ENCODE measurements at places on chromosomes 4 and X.

GRCh38 chr4:146059865-146060264, 115.7 kb upstream of the LSM6 start:
- no peak for DNase-seq

DNA sequence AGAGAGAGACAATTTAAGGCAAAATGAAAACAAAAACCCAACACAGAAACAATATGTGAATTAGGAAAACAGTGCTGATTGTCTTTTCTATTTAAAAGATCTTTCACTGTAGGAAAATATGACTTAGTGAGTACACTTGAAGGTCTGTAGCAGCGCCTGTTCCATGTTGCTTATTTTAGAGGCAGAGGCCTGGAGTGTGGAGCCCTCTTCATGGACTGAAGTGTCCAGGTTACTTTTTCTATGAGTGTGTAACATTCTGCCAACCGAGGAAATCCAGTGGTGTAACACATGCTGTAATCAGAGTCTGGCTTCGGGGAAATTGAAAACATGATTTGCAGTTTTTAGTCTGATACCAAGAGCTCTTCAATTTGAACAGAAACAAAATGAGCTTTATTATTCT, 64.0 kb upstream of the GPRIN3 start:
- DNase-seq: no peak

GRCh38 chr4:47473141-47473750, 9.7 kb upstream of the COMMD8 start:
- no peak for DNase-seq

DNA sequence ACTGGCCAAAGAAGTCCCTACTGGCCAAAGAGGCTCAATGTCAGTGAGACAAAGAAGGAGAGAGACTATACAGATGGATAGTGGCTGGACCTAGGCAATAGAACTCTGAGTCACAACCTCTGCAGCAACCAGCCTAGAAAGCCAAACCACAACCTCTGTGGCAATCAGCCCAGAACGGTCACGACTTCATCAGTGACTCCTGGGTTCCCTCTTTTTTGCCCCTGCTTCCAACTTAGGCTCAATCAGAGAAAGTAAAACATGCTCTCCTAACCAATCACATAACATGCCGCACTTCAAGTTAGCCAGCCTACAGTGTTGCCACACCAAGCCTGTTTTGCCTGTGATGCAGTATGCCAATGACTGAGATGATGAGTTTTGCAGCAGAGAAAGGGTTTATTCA, 203.4 kb downstream of the ANAPC10 start:
- DNase-seq: no peak

DNA sequence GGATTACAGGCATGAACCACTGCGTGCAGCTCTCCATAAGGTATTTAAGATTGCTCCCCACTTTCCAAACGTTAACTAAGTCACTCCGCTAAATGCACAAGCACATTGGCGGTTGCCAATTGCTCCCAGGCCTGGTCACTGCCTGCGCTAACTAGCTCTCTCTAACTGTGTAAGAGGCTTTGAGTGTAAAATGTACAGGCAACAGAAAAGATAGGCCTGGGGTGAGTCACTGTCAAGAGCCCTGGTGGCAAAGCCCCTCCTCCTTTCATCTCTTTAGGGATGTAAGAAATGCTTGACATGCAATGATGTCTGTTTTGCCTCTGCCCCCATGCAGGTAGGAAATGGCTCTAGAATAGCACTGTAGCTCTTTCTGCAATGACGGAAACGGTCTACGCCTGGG, 329.7 kb upstream of the GATB start:
- DNase-seq: no peak

DNA sequence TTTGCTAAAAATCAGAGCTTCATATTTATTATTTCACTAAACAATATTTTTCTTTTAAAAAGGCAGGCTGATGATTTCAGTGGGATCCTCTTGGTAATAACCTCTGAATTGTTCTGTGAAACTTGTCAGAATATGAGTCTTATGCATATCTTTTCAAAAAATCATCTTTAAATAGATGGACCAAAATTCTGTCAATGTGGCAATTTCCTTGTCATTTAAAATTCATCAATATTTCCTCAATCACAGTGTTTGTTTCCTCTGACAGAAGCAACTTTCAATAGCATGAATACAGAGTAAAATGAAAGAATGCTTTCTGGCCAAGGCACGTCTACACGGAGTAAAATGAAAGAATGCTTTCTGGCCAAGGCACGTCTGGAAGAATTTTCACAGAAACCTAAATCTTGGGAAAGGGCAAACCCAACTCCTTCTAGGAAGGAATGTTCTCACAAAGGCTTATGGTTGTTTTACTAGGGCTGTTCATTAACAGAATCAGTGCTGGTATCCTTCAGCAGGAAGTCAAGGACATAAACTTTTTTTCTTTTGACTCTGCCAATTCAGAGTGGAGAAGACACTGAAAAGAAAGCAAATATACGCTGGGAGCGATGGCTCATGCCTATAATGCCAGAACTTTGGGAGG, 99.0 kb upstream of the GPR34 start:
- DNase-seq: no peak

GRCh38 chrX:21639775-21640174, 18.4 kb downstream of the KLHL34 start:
- no peak for DNase-seq

DNA sequence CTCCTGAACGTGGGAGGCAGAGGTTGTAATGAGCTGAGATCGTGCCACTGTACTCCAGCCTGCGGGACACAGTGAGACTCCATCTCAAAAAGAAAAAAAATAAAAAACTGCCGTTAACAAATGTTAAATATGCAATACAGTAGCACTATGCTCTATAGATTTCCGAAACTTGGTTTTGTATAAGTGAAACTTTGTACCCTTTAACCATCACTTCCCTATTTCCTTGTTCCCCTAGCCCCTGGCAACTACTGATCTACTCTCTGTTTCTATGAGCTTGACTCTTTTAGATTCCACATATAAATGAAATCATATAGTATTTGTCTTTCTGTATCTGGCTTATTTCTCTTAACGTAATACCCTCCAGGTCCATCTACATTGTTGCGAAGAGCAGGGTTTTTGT, 74.1 kb downstream of the TAB3 start:
- DNase-seq: no peak

DNA sequence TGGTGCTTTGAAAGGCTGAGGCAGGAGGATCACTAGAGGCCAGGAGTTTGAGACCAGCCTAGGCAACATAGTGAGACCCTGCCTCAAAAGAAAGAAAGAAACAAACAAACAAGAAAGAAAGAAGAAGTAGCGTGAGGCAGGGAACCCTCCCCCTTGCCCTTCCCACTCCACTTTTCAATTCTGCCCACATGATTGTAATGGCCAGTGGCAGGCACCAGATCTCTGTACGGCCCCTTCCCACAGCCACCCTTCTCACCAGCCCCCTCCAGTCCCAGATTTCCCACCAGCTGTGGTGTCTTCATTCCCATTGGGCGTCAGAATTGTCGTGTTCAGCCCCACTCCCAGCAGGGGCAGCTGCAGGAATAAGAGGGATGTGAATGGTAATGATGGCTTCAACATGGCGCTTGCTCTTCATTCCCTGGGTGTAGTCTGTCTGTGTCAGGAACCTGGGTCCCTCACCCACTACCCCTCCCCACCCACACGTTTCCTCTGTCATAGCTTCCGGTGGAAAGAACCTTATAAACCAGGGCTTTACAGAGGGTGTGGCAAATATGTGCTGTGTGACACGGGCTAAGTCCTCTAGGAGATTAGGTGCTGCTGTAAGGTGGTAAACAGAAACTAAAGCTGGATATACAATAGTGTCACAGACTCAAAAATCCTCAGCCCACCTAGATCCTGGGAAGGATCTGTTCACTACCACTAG, at the start of gene IL2RG:
Gene IL2RG, minus strand, starts transcription at position 437 of the 703 bp plus-strand sequence. Its CDS starts 38 bp downstream, at position 399.
- DNase-seq: no peak

GRCh38 chr4:123701131-123701575, 304.6 kb downstream of the SPRY1 start:
- DNase-seq: no peak

GRCh38 chrX:23338334-23338733, 3.7 kb downstream of the PTCHD1 start:
- DNase-seq: no peak

DNA sequence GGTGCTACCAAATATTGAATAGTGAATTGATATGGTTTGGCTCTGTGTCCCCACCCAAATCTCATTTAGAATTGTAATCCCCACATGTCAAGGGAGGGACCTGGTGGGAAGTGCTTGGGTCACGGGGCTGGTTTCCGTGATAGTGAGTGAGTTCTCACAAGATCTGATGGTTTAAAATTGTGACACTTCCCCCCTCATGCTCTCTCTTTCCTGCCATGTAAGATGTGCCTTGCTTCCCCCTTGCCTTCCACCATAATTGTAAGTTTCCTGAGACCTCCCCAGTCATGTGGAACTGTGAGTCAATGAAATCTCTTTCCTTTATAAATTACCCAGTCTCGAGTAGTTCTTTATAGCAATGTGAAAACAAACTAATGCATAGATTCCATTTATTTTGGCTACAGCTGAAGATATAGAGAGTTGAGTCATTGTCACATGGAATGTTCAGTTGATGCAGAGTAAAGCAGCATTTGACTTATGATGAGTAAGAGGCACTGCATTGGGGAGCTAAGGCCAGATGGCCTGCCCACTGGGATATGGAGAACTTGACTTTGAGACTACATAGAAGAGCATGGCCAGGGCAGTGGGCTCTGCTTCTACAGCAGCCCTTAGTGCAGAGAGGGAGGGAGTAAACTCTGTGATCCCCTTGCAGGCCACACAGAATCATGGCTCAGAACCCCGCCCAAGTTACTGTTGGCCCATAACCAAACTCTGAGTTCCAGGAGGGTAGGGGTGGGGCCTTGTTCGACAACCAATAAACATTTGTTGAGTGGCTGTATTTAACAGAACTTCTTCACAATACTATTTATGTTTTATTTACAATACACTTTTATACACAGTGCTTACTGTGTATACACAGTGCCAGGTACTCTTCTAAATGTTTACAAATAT, 34.2 kb downstream of the RAI2 start:
- DNase-seq: no peak

GRCh38 chrX:147565237-147565636, 346.5 kb upstream of the FMR1 start:
- DNase-seq: no peak

DNA sequence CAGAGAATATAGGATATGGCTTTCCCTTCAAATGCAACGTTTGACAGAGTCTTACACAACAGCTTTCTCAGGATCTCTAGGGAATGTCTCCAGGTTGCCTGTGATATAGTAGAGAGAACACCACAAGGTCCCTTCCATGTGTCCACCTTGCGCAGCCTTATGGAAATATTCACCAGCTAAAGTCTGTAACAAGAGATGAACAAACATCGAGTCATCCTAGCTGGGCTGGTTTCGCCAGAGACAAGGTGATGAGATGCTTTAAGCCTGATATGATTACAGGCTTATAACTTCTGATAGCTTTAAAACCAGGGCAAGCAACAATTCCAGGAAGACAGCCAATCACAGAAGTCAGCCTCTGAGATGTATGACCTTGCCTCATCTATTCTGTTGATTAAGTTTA, 83.8 kb downstream of the SEL1L3 start:
- DNase-seq: no peak

DNA sequence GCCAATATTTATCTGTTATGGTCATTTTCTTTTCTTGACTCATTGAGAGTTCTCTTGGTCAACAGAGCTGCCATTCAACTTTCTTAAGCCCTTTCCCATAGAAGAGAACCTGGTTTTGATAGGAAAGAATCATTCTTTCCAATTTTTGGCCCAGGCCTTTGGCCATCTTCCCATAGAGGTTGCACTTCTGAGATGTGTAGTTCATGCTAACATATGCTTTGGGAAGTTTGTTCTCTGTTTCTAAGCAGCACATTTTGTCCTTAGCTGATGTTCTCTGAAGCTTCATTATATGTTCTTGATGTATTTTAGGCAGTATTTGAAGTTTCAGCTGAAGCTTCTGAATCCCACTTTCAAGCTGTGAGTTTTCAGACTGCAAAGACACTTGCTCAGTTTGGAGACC, 161.1 kb downstream of the VEGFC start:
- no peak for DNase-seq

GRCh38 chr4:125041372-125041930, 273.3 kb upstream of the FAT4 start:
- DNase-seq: no peak

DNA sequence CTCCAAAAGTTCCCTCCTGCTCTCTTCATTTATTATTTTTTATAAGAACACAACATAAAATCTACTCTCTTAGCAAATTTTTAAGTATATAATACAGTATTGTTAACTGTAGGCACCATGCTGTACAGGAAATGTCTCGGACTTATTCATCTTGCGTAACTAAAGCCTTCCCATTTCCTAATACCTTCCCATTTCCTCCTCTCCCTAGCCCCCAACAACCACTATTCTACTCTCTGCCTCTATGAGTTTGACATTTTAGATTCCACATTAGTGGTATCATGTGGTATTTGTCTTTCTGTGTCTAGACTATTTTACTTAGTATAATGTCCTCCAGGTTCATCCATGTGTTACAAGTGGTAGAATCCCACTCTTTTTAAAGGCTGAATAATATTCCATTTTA, 15.8 kb upstream of the SYTL4 start:
- DNase-seq: no peak

Measured in sigmoid colon (tissue), 7 donors.